Mesothelial cell of epicardium (in vitro differentiated cells): ENCODE measurements at places on chromosomes 6 and 20.

GRCh38 chr20:9092113-9092512 is 23.2 kb downstream of the PLCB4 start:
- no peak for DNase-seq

DNA sequence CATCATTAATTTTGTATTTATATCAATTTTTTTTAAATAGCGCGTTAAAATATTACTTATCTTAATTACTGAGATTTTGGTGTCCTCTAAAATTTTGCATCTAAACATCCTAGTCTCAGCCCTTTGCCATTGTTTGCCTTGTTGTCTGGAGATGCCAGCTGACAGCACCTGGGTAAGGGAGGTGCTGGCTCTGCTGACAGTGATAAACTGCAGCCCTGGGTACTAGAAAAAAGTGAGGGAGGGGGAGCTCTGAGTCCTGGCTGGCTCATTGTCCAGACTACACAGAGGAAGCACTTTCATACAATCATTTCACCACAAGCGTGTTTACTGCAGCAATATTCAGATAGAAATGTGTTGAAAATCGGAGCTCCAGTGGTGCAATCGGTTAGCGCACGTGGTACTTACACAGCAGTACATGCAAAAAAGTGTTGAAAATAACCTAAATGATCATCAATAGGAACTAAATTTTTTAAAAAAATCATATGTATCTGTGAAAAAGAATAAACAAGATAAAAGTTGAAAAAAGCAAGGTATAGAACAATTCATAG is 18.5 kb upstream of the UBR2 start:
- no peak for DNase-seq

DNA sequence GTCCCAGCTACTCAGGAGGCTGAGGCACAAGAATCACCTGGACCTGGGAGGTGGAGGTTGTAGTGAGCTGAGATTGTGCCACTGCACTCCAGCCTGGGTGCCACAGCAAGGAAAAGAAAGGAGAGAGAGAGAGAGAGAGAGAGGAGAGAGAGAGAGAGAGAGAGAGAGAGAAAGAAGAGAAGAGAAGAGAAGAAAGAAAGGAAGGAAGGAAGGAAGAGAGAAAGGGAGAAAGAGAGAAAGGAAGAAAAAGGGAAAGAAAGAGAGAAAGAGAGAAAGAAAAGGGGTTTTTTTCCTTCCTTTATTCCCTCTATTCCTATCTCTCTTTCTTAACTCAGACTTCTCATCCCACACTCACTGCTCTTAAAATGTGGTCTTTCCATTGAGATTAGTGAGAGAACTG is 238.7 kb upstream of the PRDM1 start:
- no peak for DNase-seq

DNA sequence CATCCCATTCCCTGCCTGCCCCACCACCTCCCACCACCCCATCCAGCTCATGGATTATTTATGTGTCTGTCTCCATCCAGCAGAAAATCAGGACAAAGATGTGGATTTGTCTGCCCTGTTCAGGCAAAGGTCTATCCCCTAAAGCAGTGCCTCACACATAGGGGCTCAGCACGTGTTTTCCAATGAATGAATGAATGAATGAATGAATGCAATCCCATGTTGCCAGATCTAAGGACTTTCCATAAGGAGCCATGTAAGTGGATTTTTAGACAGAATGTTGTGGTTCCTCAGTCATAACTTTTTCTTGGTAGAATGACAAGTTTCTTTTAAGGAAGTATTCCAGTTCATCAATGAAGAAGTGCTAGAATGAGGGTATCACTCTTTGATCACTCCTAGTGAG is 133.7 kb downstream of the RNASET2 start:
- DNase-seq: no peak

- no peak for DNase-seq
Measured at GRCh38 chr6:90525421-90525820, 61.5 kb downstream of the MAP3K7 start.

GRCh38 chr6:22601984-22602383 is 32.6 kb downstream of the HDGFL1 start:
- no peak for DNase-seq

DNA sequence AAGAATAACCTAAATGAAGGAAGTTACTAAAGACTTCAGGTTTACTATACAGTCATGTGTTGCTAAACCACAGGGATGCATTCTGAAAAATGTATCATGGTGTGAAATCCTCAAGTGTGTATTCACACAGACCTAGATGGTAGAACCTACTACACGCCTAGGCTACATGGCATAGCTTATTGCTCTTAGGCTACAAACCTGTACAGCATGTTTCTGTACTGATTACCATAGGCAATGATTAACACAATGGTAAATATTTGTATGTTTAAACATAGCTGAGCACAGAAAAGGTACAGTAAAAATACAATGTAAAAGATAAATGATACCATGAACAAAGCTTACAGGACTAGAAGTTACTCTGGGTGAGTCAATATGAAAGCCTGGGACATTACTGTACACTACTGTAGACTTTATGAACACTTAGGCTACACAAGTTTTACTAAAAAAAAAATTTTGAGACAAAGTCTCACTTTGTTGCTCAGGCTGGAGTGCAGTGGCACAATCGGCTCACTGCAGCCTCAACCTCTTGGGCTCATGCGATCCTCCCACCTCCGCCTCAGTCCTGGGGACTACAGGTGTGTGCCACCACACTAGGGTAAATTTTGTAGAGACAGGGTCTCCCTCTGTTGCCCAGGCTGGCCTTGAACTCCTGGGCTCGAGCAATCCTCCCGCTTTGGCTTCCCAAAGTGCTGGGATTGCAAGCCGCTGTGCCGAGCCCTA is 36.0 kb downstream of the ADNP start:
- DNase-seq: no peak

GRCh38 chr6:100454551-100455229 is 10.0 kb downstream of the SIM1 start:
- no peak for DNase-seq

DNA sequence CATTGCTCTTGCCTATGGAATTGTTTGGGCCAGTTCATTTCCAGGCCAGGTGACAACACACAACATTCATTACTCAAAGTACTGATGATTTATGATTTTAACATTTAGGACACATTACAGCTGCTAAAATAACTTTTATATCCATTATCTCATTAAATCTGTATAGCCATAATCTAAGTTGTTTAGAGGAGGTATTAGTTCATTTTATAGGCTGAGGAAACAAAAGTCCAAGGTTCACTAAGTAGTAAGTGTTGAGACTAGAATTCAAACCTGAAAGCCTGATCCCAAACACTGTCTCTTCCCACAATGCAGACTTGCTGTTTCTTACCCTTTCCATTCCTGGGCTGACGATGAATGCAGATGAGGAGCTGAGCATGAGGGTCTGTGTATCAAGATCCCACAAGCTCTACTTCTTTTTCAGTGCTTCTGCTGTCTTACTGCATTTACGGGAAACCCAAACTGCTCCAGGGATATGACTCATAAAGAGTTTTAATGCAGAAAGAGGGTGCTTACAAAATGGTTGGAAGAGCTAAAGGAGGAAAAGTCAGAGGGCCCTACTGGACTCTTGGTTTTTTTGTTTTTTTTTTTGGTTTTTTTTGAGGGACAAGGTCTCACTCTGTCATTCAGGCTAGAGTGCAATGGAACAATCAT is 17.9 kb downstream of the TENT5A start:
- no peak for DNase-seq

- no peak for DNase-seq
Measured at GRCh38 chr6:130694606-130695005, 132.6 kb upstream of the SMLR1 start.

GRCh38 chr6:156450421-156450820 is 326.8 kb upstream of the ARID1B start:
- DNase-seq: no peak

DNA sequence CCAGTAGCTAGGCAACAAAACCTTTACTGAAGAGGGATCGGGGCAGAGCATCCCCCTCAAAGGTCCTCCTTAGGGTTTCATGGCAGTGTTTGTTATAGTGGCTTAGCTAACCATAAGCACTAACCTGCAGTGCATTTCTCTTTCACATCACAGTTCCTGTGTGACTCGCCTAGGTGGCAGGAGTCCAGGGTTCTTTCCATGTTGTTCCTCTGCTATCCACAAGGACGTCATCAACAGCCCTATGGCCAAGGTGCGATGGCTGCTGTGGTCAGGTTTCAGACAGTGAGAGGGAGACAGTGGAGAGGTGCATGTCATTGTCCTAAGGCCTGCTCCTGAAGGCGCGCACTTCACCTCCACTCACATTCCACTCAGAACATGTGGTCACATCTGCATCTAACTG is 38.8 kb upstream of the FOXA2 start:
- no peak for DNase-seq

GRCh38 chr6:161418463-161418945 is 144.6 kb upstream of the AGPAT4 start:
- DNase-seq: peak; percentile 48
